ENCODE measurements at places on chromosomes 2 and 18.

DNA sequence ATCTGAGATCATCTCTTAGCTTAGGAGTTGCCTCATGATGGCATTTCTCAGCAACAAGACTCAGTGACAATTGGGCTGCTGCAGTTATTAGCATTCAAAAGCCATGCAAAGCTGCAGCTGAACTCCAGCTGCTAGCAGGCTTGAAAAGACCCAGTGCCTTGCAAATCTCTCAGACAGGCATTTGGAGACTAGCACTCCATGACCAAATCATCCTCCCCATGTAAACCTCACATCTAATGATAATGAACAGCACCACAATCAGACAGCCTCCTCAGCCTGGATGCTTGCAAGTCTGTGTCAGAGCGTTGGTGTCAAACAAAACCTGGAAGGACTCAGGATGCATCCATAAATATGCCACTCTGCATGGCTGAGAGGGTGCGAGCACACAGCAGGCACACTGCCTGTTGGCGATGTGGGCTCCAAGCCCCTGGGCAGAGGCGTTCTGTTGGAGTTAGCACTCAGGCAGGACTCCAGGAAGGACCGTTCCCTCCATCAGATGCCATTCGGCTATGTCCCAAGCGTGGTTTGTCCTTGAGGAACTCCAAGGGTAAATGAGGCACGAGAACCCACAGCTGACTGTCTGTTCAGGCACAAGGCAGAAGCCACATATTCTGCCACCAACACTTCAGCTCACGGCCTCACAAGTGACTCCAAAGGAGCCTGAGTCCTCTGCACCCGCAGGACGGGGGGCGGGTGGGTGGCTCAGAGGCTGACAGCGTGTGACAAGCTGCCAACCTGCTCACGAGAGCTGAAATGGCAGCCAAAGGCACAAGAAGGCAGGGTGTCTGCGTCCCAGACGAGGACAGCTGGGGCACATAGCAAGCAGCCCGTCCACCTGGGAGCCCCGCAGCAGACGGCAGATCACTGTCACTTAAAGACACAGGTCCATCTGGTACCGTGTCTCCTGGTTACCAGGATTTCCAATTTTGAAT lies 183.8 kb downstream of the MYT1L start:
- no peak for DNase-seq

- no peak for DNase-seq
These were observed 60.7 kb downstream of the DGKD start for GRCh38 chr2:233414777-233415570.

GRCh38 chr2:26214759-26215158 lies 29.7 kb downstream of the HADHA start:
- no peak for DNase-seq

- DNase-seq: no peak
These were observed 27.1 kb downstream of the ADCY3 start for GRCh38 chr2:24892928-24893327.

DNA sequence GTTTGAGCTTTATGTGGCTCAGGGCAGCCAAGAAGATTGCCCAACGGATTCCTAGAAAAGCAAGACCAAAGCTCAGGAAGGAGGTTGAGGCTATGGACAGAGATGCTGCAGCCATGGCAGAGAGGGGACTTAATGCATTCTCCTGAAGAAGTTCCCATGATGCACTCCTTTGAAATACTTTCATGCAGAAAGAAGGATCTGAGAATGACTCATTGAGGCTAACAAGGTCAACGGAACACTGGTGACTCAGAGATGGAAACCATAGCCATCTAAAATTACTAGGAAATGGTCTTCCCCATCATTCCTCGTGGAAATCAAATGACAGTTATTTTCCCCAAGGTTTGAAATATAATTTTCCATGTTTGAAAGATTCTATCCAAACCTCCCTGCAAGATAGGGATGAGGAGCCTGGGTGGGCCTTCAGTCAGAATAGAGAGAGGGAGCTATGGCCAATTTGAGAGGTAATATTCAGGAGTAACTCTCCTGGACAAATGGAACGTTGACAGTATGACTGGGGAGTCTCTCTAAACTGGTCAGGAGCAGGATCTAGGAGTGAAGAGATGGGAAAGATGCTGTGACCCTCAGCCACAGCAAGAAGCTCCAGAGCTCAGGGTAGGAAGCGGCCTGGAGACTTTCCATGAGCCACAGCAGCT lies 63.0 kb downstream of the REEP1 start:
- DNase-seq: no peak

GRCh38 chr18:31736630-31737029 lies 24.1 kb downstream of the SLC25A52 start:
- DNase-seq: no peak

- DNase-seq: no peak
These were observed 26.5 kb downstream of the MYO3B start for GRCh38 chr2:170204298-170204951.

- no peak for DNase-seq
These were observed 16.5 kb downstream of the OSBPL1A start for GRCh38 chr18:24381126-24381525.

GRCh38 chr18:63223837-63224236 lies 95.7 kb downstream of the BCL2 start:
- no peak for DNase-seq

GRCh38 chr2:18050001-18050400 lies 171.5 kb downstream of the KCNS3 start:
- no peak for DNase-seq

DNA sequence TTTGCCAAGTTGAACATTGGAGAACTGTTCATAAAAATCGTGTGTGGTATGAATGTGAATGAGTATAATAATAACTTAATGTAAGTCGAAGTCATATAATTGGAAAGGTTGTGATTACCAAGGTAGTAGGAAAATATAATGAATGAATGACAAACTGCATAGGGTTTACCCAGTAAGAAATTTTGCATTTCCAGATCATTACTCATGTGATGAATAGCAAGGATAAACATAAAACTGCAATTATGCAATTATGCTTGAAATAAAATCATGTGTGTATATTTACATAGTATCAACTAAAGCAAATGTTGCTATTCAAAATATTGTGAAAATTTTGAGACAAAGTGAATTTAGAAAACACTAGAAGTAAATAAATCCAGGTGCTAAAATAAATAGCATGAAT lies 1108.7 kb upstream of the TMEFF2 start:
- DNase-seq: no peak

- DNase-seq: peak; percentile 66
These were observed 86.6 kb downstream of the ASB1 start for GRCh38 chr2:238513346-238513745.

DNA sequence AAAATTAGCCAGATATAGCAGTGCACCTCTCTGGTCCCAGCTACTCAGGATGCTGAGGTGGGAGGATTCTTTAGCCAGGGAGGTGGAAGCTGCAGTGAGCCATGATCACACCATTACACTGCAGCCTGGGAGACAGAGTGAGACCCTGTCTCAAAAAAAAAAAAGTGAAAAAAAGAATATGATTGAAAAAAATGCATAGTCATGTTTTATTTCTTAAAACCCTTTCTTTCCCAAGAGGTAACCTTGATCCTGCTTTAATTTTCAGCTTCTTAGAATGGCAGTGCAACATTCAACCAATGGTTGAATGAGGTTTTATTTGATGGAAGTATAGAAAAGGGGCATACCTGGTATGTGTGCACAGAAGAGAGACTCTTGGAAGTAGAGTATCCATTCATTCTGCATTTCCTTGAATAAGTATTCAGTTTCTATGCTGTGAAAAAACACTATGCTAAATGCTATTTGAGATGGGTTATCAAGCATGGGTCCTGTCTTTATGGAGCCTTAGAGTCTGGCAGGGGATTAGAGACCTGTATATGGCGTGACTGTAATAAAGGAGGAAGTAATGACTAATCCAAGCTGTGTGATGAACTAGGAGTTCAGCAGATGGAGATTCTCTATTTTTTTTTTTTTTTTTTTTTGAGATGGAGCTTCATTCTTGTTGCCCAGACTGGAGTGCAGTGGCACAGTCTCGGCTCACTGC lies 146.3 kb downstream of the WDSUB1 start:
- no peak for DNase-seq

GRCh38 chr18:413233-413632 lies 87.3 kb downstream of the COLEC12 start:
- DNase-seq: no peak

GRCh38 chr2:167646557-167646956 lies 600.8 kb downstream of the STK39 start:
- no peak for DNase-seq

DNA sequence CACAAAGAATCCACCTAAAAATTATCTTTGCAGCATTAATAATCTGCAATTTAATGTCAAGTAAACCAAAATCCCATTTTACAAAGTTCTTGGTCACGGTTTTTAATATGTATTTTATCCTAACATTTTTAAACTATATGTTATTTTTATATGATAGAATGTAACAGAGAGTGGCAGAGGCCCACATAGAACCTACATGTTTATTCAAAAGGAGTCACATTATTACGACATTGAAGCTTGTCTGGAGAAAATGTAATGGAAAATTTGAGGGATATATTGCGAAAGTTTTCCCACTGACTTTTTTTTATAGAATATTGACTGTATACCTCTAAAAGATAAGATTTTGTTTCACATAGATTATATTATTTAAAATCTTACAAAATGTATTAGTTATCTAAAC lies 89.7 kb upstream of the COL3A1 start:
- no peak for DNase-seq

- DNase-seq: no peak
These were observed 14.1 kb downstream of the ACKR3 start for GRCh38 chr2:236583621-236584203.

- DNase-seq: no peak
These were observed 198.2 kb downstream of the NDUFA10 start for GRCh38 chr2:239826786-239827522.

- no peak for DNase-seq
These were observed 61.6 kb upstream of the KLHL29 start for GRCh38 chr2:23323198-23323916.

DNA sequence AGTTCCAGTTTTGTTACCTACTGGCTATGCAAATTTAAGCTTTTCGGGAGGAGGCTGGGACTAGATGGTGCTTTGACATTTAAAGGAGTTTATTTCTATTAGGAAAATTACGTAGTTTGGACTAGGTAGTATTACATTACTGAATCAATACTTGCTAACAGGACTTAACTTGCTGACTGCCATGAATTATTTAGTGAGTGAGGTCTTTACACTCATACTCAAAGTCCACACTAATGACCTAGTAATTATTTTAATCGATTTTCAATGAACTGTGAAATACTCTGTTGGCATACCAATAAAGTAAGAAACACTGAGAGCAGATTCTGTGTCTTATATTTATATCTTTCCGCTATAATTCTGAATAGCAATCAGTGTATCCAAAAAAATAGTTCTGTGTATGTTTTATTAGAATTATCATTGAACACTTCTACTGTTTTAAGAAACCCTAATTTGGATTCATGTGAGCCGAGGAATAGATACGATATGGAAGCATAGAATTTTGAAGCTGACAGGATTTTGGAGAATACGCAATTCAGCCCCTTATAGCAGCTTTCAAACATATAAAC lies 55.0 kb downstream of the CHST9 start:
- DNase-seq: no peak

- no peak for DNase-seq
These were observed 7.2 kb upstream of the DCTN1 start for GRCh38 chr2:74387346-74387745.

GRCh38 chr2:206096876-206097275 lies 10.9 kb upstream of the INO80D start:
- no peak for DNase-seq

- peak; percentile 46 for DNase-seq
These were observed at the start of gene HMSD for GRCh38 chr18:63949068-63949737. HMSD (plus strand) TSS chr18:63949301; CDS start chr18:63953456, 4,155 bp downstream.

GRCh38 chr2:165313509-165313908 lies 74.3 kb downstream of the SCN2A start:
- no peak for DNase-seq

DNA sequence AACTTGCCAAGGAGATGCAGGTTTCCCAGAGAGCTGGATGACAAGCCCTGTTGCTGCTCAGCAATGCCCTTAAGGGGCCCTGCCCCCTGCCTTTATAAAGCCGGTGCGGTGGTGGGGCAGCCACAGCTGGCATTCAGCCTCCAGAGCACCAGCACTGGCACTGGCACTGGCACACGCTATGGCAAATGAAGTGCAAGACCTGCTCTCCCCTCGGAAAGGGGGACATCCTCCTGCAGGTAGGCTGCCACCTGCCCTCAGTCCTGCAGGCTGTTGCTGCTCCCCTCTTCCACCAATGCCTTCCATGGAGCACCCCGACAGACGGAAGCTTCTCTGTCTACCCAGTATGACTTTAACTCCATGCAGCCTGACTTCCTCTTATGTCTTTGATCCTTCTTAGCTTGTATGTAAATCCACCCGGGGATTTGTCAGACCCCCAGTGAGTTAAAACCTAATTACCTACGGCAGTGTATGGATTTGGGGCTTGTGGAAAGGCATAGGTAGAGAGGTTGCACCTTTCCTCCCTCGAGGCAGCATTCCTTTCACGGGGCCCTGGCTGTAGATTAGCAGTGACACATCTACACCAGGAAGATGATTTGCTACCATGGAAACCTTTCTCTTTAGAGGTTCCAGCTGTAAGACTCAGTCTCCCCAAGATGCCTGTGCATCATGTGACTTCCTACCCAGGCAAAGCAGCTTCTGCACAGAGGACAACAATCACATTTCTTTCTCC lies at the start of gene DAPL1:
TSS of gene DAPL1 (plus strand) at position 123 of the 730 bp plus-strand sequence. CDS start at position 179, 56 bp downstream.
- DNase-seq: no peak

DNA sequence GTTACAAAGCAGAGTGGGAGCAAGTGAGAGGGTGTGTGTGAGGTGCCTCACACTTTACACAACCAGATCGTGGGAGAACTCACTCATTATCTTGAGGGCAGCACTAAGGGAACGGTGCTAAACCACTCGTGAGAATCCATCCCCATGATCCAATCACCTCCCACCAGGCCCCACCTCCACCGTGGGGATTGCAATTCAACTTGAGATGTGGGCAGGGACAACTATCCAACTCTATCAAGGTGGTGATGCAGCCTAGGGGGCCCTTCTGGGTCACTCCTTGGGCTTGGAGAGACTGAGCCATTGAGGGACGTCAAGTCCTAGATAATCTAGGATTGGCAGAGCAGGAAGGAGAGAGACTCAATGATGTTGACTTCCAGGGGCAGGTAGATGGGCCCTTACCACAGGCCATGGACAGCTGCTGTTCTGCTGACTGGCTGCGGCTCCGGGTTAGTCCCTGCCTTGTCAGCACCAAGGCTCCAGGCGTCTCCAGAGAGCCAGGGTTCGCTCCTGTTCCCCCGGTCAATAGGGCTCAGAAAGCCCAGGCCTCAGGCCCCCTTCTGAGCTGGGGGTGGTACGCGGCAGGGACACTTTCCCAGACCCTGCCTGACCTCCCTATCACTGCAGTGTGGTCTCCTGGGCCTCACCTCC lies 193.2 kb upstream of the HS6ST1 start:
- DNase-seq: no peak

GRCh38 chr2:151891566-151892194 lies 63.5 kb upstream of the ARL5A start:
- no peak for DNase-seq
